ENCODE measurements at places on chromosomes 7 and 10. TPM values are rescaled to one million over a fixed set of nuclear protein-coding genes. Genes with fewer than 3 reads are reported as not detected.
A peak's percentile ranks its signal among the peaks of the same experiment; 100 is the strongest.

GRCh38 chr10:90856964-90857634, 740 bp downstream of the HTR7 start:
- peak; percentile 54 for DNase-seq
- no peaks in the 10 kb centered on the region for H3K27me3 ChIP-seq
- no peaks in the 10 kb centered on the region for H3K4me1 ChIP-seq
- no peak overlapping the region for H3K27ac ChIP-seq
- no peaks in the 10 kb centered on the region for H3K36me3 ChIP-seq

DNA sequence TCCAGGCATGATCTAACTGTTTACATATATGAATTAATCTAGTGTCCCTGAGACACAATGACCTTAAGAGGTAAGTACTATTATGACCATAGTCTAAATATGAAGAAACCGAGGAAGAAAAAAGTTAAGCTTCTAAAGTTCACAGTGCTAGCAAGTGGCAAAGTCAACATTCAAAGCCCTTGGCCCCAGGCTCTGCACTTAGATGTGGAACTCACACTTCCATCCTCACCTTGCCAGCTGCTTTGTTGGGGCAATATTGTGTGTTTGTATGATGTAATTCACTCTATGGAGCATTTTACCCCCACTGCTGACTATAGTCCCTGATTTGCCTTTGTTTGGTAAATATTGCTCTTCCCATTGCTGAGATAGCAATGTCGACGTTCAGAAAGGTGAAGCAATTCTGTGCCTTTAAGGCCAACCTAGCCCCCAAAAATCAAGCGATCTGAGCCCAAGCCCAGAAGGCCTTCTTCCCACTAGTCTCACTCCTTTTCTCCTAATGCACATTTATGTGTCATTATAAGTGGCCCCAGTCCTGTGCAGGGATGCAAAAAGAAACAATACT, 487.6 kb upstream of the ZMIZ1 start:
- H3K36me3 ChIP-seq: no peaks in the 10 kb centered on the region
- DNase-seq: no peak
- H3K4me3 ChIP-seq: no peak overlapping the region
- no peak overlapping the region for H3K27ac ChIP-seq
- H3K4me1 ChIP-seq: no peaks in the 10 kb centered on the region
- no peaks in the 10 kb centered on the region for H3K27me3 ChIP-seq

Gene CPA2
- total RNA-seq: 0.72 TPM

Gene TLX1
- not detected for total RNA-seq

All from aorta (tissue), 5 donors.